ENCODE measurements at places on chromosomes 11 and 22.
A peak's percentile ranks its signal among the peaks of the same experiment; 100 is the strongest.

- no peak for DNase-seq
Observed at GRCh38 chr11:113681282-113681681, 24.8 kb downstream of the TMPRSS5 start.

DNA sequence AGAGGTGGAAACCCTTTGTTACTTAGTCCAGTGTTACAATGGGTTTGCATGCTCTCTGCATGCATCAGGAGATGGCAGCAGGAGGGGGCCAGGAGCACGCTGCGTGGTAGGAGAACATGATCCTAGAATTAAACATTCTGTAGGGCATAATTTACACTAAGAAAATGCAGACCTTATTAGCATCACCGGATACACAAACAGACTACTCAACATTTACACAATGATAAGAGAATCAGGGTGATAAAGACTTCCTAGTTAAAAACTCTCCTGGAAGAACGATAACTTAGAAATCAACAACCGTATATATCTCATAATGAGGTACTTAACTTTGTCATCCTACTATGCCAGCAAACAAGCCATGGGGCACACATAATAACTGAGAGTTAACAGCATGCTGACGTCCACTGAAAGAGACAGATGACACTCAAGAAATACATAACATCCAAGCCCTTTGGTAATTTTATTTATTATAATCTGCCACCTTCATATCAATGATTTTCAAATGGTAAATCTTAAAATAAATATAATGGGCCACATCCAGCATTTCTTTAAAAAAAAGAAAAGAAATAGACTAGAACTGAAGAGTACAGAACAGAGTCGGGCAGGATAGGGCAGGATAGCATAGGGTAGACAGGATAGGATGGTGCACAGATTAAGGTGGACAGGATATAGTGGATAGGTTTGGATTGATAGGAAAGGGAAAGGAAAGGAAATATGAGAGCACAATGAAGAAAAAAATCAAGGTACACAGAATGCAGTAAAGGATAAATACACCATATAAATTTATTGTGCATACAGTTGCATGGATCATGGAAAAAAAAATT lies 27.5 kb downstream of the CADM1 start:
- no peak for DNase-seq

DNA sequence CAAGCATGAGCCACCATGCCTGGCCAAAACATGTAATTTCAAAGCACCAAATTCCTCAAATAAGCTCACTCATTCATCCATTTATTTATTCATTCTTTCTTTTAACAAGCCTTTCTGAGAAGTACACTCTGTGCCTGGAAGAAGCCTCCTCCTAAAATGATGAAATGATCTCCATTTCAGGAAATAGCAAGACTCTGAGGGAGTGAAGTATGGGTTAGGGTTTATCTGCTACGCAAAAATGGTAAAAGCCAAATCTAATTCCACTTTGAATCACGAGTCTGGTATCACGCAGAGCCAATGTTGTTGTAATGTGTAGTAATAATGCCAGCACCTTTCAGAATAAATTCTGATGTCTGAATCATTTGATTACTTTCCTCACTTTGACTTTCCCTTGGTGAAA lies 1041.8 kb downstream of the LRRC4C start:
- DNase-seq, result peak; percentile 7

DNA sequence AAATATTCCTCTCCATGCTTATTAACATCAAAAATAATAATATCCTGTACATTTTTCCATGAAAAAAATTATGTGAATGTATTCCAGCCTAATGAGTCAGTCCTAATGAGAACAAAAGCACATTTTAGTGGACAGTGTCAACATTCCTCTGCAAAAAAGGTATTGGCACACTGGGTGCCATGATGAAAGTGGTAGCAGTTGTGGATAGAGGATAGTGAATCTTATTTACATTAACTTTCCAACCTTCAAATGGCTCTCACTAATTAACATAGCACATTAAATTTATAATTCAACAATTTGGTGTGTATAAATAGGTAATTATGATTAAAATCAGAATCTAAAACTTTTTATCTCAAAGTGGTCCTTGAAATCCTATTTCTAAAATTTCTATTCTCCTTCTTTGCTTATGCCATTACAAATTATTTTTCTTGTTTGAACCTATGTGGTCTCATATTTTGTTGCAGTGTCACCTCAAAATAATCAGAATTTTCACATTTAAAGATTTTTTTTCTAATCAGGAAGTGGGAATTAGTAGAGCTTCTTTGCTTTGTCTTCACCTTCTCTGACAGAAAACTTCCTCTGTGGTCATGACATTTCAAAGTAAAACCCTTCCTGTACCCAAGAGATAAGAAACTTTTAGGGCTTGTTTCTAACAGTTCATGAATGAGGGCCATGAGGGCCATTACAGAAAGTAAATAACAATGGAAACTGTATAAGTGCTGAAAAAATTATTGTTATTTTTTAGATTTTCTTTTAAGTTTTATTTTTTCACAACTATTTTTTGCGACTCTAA lies 18.7 kb downstream of the SOX6 start:
- no peak for DNase-seq

- DNase-seq, result peak; percentile 99
Observed at GRCh38 chr11:47004595-47005033, 68.1 kb downstream of the CSTPP1 start.

- no peak for DNase-seq
Observed at GRCh38 chr11:102929972-102930371, 25.6 kb downstream of the MMP13 start.

DNA sequence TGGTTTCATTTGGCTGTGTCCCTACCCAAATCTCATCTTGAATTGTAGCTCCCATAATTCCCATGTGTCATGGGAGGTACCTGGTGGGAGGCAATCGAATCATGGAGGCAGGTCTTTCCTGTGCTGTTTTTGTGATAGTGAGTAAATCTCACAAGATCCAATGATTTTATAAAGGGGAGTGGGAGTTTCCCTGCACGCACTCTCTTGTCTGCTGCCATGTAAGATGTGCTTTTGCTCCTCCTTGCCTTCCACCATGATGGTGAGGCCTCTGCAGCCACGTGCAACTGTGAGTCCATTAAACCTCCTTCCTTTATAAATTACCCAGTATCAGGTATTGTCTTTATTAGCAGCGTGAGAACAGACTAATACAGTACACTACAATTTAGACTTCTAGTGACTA lies 67.5 kb upstream of the LINC01488 start:
- DNase-seq, result no peak

DNA sequence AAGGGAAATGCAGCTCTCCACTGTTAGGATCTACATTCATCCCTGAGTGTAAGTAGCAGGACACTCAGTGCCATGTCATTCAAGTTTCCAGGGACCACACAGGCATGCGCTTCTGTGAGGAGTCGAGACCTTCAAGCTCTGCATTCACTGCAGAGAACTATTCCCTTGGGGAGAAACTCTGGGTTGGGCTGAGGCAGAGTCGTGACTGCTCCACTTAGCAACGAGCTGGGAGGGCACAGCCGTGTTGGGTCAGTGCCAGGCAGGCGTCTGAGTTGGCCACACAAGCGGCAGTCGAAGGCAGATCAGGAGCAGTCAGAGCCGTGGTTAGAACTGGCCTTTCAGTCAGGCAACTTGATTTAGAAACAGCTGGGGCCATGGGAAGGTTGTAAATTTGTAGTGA lies 14.7 kb downstream of the MPEG1 start:
- DNase-seq, result peak; percentile 52

DNA sequence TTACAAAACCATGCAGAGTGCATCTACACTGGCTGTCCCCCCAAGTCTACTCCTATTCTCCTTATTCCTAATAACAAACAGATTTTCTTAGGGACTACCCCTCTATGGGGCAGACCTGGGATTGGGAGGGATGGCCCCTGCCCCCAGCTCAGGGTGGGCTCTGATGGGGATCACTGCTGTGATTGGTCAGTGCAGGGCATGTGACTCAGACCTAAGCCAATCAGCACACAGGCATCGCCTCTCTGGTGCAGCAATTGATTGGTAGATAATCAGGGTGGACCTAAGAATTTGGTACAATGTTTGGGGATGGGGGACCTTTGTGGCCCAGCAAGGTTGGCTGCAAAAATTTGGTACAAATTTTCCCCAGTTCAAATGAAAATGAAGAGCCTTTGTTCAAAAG lies 57.2 kb upstream of the SHANK2 start:
- DNase-seq, result no peak

DNA sequence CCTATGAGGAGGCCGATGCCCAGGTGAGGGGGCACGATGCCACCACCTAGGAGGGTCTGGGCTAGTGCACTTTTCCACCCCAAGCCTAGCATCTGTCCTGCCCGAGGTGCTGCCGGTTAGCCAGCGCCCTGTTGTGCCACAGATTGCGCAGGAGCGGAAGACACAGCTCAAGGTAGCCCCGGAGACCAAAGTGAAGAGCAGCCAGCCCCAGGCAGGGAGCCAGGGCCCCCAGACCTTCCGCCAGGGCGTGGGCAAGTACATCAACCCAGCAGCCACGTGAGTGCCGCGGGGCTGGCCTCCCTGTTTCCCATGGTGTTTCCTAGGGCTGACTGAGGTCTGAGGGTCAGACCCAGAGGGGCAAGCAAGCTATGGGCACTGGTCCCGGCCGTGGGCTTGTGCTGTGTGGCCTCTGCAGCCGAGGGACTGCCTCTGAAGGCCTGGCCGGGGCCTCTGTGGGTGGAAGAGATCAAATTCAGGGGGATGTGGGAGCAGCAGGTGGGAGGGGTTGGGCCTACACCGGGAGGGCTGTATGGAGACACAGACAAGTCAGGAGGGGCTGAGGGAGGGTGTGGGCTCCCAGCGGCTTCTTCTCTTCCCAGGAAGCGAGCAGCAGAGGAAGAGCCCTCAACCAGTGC lies 29.1 kb downstream of the PPIL2 start:
- DNase-seq, result no peak

DNA sequence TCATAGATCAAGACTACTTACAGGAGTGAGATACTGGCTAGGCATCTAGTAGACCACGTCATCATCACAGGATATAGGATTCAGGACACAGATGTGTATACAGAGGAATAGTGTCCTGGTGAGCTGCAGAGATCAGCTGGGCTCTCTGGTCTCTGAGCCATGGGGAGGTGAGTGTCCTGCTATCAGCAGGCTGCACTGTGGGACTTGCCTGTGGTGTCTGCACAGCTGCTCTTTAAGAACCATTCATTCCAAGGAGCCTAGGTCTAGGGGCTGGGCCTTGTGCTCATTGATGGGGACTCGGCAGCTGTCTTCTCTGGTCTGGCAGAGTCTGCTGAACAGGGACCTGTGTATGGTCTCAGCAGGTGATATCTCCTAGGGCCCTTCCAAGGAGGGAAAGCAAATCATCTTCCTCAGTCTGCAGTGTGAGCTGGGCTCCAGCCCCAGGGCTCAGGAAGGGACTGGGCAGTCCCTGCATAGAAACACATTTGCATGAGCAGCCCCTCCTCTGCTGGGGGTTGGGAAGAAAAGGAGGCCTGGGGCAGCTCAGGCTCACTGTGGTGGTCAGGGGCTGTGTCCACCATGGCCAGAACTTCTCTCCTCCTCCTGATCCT lies 66.1 kb upstream of the VPREB1 start:
- DNase-seq, result no peak

DNA sequence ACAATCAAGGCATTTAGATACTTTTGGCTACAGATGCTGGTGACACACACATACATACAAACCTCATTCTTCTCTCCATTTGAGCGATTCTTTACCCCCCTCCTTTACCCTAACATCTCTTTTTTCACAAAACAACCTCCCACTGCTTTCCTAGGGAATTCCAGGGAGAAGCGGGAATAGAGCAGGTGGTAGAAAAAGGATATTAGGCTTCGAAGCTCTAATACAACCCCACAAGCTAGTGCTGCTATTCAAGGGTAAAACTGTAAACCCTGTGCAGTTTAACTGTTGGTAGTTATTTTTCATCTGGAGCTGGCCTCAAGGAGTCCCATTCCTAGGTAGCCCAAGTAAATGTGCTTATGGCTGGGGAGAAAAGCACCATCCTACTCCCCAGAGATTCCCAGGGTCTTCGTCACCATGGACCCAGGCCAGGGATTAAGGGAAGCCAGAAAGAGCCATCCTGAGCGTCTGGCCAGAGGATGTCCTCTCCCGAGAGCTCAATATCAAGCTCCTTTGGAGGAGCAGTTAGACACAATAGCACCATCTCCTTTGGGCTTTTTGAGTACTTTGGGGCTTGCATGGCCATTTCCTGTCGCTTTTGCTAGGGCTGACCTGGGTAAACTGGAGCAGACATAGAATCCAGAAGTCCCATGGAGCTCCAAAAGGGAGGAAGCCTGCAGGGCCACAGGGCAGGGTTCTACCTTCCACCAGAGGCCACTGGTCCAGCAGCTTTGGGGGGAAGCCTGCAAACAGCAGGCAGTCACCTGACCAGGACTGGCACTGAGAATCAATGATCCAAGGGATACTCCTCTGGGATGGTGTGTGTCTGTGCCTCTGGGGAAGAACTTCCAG lies 3.1 kb downstream of the MAML2 start:
- peak; percentile 47 for DNase-seq

GRCh38 chr11:67272327-67273259 lies 6.3 kb downstream of the GRK2 start:
- no peak for DNase-seq

DNA sequence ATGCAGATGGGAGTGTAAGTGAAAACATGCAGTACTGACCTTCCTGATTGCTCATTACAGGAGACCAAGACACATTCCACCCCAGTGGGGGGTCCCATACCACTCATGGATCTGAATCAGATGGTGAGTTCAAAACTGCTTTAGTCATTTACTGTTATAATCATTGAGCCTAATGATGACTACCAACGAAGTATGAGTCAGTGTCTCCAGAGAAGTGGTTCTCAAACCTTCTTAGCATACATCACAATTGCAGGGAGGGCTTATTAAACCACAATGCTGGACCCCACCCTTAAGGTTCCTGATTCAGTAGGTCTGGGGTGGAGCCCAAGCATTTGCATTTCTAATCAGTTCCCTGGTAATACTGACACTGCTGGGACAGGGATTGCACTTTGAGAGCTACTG lies 75.8 kb downstream of the CD44 start:
- DNase-seq, result peak; percentile 98

- DNase-seq, result no peak
Observed at GRCh38 chr22:42281706-42282251, 11.3 kb upstream of the TCF20 start.

DNA sequence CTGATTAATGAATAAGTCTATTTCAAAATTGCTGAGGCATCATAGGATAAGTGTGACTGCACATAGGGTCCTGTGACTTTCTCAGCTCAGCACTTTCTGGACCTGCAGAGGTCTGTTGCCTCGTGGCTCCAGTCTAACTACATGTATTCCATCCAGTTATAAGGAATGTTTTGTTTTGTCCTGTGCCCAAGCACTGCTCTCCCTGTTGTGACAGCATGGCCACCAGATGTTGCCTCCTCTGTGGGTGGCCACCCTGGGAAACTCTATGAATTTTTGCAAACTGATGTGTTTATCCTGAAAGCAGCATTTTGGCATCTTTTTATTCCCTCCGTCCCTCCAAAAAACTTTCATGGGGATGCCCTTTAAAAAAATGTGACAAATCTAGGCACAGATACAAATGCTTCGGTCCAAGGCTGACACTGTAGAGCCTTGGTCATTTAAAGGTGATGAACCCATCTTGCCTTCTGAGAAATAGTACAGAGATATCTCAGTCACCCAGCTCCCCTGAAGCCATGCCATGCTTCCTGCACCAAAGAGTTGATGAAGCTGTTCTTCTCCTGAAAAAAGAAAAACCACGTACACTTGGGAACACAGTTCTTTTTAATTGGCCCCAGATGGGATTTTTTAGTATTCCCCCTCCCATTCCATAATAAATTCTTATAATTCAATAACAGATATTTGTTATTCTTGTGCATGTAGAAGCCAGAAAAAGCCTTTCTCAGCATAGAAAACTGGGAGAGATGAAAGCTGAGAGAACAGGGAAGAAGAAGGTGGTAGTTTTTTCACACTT lies 72.6 kb downstream of the CCDC34 start:
- DNase-seq, result no peak
